ENCODE measurements at places on chromosomes 2 and 18. TPM values are rescaled to one million over a fixed set of nuclear protein-coding genes. Genes with fewer than 3 reads are reported as not detected.

GRCh38 chr2:217417536-217417935 is 557.7 kb upstream of the TNP1 start:
- no peak for DNase-seq

- no peak for DNase-seq
Measured at GRCh38 chr2:220168891-220169546, 541.6 kb downstream of the SLC4A3 start.

GRCh38 chr18:41967680-41968079 is 12.6 kb downstream of the PIK3C3 start:
- no peak for DNase-seq

- DNase-seq: no peak
Measured at GRCh38 chr18:13400636-13401315, 182.2 kb downstream of the LDLRAD4 start.

- no peak for DNase-seq
Measured at GRCh38 chr2:49226360-49226759, 72.0 kb upstream of the FSHR start.

- no peak for DNase-seq
Measured at GRCh38 chr2:8193146-8193545, 488.7 kb upstream of the ID2 start.

DNA sequence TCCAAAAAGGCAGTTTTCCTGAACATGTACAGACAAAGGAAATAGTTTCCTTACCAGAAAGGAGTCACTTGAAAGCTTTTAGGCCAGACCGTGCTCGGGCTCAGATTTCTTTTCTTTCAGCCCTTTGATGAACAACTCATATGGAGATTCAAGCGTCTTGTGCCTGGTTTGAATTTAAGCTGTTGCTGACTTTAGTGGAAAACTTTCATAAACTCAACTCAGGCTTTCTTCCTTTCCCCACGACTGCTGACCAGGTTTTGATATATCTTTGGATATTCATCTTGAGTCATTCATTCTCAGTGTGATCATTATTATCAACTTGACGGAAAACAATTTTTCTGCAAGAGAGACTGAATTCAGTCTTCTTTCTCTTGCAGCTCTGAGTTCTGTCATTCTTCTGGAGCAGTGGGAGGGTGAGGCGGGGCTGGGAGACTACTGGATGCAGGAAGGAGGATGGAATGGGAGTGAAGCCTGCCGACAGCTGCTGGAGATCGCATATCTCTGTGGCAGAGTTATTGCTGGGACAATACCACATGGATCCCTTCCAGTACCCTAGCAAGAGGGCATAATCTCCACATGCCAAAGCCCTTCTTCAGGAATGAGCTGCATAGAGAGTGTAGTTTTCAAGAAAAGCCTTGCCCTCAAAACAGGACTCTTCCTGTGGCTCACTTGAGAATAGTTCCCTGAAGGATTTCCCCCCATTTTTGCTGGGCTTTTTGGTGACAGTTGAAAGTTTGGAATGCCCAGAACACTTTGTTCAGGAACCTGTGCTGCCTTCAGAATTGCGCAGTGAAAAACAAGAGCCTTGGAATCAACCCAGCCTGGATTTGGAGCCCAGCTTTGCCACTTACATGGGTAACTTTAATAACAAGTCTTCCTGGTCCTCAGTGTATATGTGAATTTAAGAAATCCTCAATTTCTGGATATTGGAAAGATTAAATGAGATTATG is 364.4 kb downstream of the ZNF521 start:
- DNase-seq: no peak

Gene PLA2R1
- total RNA-seq: 8.2 TPM

Gene IL1B
- total RNA-seq: 81.9 TPM

Gene RAMP1
- total RNA-seq: 10.0 TPM

Gene ANO7
- total RNA-seq: 3.1 TPM

Gene CAPN14
- 0.26 TPM for total RNA-seq
